ENCODE measurements at places on chromosomes 4 and X.

- DNase-seq = no peak
Observed at GRCh38 chrX:78574306-78574705, 84.8 kb downstream of the RTL3 start.

DNA sequence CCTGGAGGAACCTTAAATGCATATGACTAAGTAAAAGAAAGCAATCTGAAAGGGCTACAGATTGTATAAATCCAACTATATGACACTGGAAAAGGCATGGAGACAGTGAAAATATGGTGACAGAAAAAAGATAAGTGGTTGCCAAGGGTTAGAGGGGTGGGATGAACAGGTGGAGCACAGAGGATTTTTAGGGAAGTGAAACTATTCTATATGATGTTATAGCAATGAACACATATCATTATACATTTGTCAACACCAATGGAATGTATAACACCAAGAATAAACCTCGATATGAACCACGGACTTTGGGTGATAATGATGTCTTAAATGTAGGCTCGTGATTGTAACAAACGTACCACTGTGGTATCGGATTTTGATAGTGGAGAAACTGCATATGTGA is 40.7 kb downstream of the NPY5R start:
- no peak for DNase-seq

DNA sequence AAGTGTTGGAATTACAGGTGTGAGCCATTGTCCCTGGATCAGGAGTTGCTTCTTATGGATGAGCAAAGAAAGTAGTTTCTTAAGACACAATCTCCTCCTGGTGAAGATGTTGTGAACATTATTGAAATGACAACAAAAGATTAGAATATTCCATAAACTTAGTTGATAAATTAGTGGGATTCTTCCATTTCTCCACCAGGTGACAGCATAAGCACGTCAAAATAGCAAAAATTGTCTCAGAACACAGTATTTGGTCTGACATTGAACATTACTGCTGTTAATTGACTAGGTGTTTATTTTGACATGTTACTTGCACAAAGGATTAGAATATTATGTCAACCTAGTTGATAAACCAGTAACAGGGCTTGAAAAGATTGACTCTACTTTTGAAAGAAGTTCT is 21.6 kb downstream of the CLDN34 start:
- DNase-seq = no peak

DNA sequence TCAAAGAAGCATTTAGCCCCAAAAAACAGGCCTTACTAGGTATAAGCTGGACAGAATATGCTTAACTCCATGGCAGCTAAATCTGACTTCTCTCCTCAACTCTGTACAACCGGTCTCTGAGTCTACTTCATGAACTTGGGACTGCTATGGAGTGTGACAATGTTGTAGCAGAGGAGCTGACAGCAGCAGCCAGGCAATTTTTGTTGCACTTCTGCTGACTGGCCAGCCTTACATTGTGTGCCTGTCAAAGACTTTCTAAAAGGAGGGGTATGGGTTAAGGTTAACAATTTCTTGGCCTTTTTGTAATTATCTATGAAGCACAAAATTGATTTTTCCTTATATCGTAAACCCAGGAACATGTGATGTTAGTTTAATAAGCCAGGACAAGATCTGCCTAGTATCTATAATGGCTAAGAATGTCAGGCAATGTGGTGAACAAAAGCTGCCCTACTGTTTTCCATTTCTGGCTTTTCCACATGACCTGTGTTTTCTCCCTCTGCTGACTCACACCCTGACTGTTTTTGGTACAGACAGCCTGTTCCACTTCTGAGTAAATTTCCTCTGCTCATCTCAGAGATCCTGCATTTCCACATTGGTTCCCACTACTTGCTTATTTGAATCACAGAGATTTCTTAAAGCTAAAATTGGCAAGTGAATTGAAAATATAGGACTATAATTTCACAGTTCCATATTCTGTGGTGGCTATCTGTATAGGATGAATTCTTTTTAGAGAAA is 9.3 kb downstream of the NOX1 start:
- no peak for DNase-seq

DNA sequence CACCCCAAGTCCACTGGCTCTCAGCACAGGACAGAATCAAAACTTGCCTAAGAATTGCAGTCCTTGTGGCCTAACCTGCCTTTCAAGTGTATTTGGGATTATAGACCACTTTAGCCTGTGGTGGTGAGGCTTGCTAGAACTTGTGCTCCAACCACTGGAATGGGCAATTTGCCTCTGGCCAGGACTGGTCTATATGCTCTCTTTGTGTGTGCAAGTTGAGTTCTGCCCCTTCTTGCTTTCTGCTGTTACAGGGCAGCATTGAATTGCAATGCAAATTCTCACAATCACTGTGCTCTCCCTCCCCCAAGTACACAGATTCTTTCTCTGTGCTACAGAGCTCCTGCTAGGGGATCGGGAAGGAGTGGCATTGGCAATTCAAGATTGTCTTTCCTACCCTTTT is 233.6 kb upstream of the DIPK2B start:
- DNase-seq = no peak

- peak; percentile 72 for DNase-seq
Observed at GRCh38 chrX:37818031-37818430, 29.3 kb downstream of the DYNLT3 start.

- no peak for DNase-seq
Observed at GRCh38 chrX:109753256-109753655, 20.2 kb upstream of the ACSL4 start.

DNA sequence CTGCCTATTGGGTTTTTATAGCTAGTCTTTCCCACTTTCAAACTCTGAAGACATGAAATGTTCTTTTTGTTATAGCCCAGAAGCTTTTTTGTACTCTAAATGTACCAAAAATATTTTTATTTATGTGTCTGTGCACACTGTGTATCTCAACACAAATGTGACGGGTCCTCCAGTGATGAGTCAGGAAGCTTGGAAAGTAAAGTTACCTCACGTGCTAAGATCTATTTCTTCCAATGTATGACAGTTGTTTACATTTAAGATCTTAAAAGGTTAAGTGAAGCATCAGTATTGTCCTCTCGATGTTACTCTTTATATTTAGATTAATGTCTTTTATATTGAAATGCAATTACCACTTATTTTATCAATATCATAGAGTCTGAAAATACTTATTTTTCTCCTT is 29.1 kb upstream of the PRSS12 start:
- no peak for DNase-seq

- DNase-seq = no peak
Observed at GRCh38 chr4:47692691-47693090, 145.2 kb downstream of the CORIN start.

- DNase-seq = no peak
Observed at GRCh38 chr4:119525005-119525749, 103.4 kb downstream of the PDE5A start.

DNA sequence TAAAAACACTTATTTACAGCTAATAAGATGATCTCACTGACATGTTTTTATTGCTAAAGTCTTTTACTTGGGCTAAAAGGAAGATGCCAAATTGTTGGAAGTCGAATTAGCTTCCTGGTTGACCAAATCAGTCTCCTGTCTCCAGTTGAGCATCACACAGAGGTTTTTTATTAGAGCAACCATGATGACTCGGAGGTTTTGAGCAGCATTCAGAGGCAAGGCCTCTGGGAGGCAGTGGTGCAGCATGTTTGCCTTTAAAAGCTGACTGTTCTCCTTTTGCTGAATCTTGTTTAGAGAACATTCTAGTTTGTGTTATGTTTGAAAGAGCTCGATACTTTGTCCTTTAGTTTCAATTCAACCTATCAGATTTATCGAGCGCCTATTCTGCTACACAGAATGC is 2.1 kb downstream of the UCHL1 start:
- DNase-seq = peak; percentile 69

DNA sequence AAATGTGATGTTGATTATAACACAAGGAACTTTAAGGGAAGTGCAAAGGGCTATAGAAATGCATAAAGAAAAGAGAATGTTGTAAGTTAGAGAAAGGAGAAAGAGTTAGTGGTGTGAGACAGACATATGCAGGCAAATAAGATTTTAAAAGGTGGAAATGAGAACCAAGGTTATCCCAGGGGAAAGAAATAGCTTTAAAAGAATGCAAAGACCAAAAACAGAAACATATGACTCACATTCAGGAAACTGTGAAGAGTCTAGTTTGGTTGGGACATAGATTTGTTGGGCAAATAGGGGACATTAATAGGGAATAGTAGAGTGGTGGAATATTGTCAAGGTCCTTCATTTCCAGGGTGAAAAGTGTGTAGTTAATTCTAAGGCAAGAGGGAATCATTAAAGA is 52.4 kb downstream of the MAPK10 start:
- DNase-seq = no peak

DNA sequence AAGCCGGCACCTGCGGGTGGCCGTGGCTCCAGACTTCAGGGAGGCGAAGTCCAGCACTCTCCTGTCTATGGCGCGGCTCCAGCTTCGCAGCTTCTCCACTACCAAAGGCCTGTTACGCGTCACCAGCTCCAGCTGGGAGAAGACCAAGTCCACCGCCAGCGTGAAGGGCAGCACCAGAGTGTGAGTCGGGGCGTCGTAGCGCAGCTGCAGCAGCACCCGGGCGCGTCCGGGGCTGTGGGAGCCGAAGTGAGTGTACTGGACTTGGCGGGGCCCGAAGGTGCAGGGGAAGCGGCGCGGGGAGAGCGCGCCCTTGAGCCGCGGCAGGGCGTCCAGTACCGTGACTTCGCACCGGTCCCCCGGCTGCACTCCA is 444 bp downstream of the FREM3 start:
- DNase-seq = no peak

GRCh38 chrX:129576539-129576938 is 36.5 kb downstream of the OCRL start:
- DNase-seq = no peak

DNA sequence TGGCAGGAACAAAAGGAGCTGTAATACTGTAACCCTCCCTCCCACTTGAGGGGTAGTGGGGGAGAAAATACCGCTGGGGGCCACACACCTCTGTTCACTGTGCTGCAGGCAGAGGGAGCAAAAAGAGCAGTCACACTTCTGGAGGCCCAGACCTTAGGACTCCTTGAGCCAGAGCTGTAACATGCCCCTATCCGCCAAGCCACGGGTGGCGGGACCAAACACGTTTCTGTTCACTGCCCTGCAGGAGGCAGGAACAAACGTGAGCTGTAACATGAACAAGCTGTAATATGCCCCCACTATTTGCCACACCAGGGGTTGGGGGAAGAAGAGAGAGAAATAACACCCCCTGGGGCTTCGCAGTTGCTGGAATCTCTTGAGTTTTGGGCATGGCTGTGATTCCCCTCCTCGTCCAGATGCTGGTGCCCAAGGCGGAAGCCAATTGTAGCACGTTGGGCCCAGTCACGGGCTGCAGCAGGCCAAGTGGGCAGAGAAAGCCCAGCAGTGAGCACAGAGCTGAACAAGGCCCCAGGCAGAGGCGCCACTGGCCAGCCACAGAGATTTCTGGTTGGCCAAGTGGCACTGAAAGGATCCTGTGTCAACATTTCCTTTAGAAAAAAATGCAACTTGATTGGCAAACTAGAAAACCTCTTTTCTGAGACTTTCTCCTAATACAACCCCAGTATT is 509.7 kb downstream of the INPP4B start:
- no peak for DNase-seq

DNA sequence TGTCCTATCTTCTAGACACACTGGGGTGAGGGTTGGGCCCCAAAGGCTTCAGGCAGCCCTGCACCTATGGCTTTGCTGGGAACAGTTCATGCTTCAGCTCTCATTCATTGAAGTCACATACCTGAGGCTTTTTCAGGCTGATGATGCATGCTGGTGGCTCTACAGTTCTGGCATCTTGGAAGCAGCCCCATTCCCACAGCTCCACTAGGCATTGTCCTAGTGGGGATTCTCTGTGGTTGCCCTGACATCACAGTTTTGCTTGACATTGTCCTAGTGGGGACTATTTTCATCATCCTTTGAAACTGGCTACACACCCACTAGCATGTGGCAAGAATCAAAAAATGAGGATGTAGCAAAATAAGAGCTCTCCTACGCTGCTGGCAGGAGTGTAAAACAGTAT is 37.7 kb upstream of the C4orf17 start:
- DNase-seq = no peak

GRCh38 chrX:140664939-140665338 is 44.6 kb upstream of the LINC00632 start:
- peak; percentile 32 for DNase-seq

GRCh38 chr4:151712777-151713176 is 48.0 kb downstream of the GATB start:
- DNase-seq = no peak

GRCh38 chrX:93259029-93259428 is 414.3 kb downstream of the NAP1L3 start:
- DNase-seq = no peak

DNA sequence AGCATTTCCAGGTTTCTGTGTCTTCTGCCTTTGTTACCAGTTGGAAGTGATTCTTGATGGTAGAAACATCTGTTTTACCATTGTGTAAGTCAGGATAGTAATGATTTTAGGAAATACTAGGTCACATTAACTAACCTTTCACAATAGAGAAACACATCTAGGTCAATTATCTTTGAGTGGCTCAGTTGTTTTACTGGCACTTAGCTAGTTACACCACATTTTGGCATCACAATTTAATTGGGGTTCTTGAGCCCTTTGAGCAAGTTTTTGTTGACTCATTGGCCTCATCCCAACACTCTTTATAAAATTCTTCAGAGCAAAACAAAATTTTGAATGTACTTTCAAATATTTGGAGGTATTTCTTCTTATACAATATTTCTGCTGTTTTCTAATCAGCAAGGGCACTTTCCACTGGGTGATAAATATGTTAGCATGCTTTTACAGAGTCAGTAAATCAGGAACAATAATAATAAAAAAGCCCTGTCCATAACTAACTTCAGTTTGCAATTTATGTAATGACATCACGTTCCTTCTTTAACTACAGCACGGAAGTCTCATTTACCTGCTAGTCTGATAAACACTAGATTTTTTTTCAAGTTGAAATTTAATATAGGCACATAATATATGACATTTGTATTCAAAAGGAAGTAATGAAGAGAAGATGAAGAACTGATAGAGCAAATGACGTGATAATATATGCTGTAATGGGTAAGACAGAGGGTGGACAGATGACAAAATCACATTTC is 64.8 kb upstream of the GK2 start:
- no peak for DNase-seq
